ENCODE measurements at places on chromosomes 2 and 18. TPM values are rescaled to one million over a fixed set of nuclear protein-coding genes. Genes with fewer than 3 reads are reported as not detected.

Gene MTCL1
- total RNA-seq = 1.9 TPM

Gene DYSF
- total RNA-seq = 0.13 TPM

Gene GLI2
- total RNA-seq = not detected

Gene RAX
- not detected for total RNA-seq

Gene CGREF1
- 0.31 TPM for total RNA-seq

Gene TRIM43
- not detected for total RNA-seq

Gene POTEJ
- total RNA-seq = not detected

Gene CCDC148
- total RNA-seq = not detected

Gene ZSCAN30
- total RNA-seq = 21.2 TPM

Gene CRYGD
- not detected for total RNA-seq

Gene DHRS9
- 0.71 TPM for total RNA-seq

Gene KLHL41
- total RNA-seq = 0.27 TPM

Gene PROC
- not detected for total RNA-seq

Gene RBM45
- 17.9 TPM for total RNA-seq

Gene REG3G
- not detected for total RNA-seq

Gene AMER3
- total RNA-seq = not detected

Gene ARHGAP28
- not detected for total RNA-seq

Gene CAPN10
- 61.8 TPM for total RNA-seq

Gene DYNAP
- total RNA-seq = not detected

Gene VAMP8
- 145 TPM for total RNA-seq

Gene RUFY4
- 0.53 TPM for total RNA-seq

Gene SERPINB4
- total RNA-seq = not detected

Gene ASNSD1
- total RNA-seq = 27.5 TPM

Gene FEV
- total RNA-seq = not detected

Gene VSNL1
- total RNA-seq = not detected

Gene FAM210A
- total RNA-seq = 13.9 TPM

Gene CFC1
- total RNA-seq = not detected

Gene TIMM21
- total RNA-seq = 27.0 TPM

Gene FAM124B
- total RNA-seq = not detected

Gene KIF5C
- total RNA-seq = 2.6 TPM

Gene AFF3
- total RNA-seq = 228 TPM

Gene TTC31
- total RNA-seq = 41.9 TPM

Gene PLEK
- 138 TPM for total RNA-seq

Gene KCNG2
- not detected for total RNA-seq

Gene CFAP65
- not detected for total RNA-seq

Gene TSPYL6
- not detected for total RNA-seq

Gene ASB18
- total RNA-seq = not detected

Data from activated B cell treated with CpG ODN at 0.5 μM for 24 hours (primary cell).